ENCODE measurements at places on chromosomes 7 and 10.
A peak's percentile ranks its signal among the peaks of the same experiment; 100 is the strongest.

DNA sequence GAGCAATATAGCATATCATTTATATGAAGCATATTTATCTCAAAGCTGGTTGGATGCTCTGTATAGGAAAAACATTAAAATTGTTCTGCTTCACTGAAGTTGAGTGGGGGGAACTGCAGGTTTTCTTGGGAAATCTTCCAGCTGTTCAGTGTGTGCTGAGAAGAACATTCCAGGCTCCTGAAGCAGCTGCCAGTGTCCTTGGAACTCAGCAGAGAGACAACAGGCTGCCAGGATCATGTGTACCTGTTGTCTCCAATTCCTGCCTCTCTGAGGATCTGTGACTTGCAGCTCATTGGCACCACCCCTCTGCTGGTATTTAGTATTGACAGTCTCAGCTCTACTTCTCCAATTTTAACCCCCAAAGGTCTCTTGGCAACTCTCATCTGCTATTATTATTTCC, 42.3 kb upstream of the PRKG1 start:
- no peak for DNase-seq
- H3K4me3 ChIP-seq: no peak overlapping the region
- H3K36me3 ChIP-seq: no peaks in the 10 kb centered on the region
- peaks cover 17% of the 10 kb centered on the region for H3K4me1 ChIP-seq
- no peak overlapping the region for H3K27ac ChIP-seq
- H3K27me3 ChIP-seq: peaks cover 2% of the 10 kb centered on the region

- no peaks in the 10 kb centered on the region for H3K36me3 ChIP-seq
- no peak overlapping the region for H3K27ac ChIP-seq
Measured at GRCh38 chr7:73864981-73865711, 4.2 kb downstream of the TMEM270 start.

DNA sequence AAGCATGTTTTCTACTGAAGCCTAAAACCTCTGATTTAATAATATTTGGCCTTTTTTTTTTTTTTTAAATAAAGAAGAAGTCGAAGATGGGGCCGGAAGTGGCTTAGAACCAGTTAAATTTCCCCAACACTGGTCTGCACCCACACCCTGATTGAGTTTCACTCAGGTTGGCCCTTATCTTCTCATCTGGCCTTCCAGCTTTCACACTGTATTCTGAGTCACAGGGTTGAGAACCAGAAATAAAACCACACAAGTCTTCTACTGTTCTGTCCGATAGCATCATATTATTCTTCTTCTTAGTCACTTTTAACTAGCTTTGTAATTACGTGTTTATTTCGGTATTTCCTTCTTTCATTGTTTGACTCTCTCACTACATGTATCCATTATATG, 9.9 kb downstream of the ZNF365 start:
- H3K36me3 ChIP-seq: peaks cover 24% of the 10 kb centered on the region
- H3K4me1 ChIP-seq: peaks cover 97% of the 10 kb centered on the region
- H3K4me3 ChIP-seq: peak overlapping the region; percentile 84

DNA sequence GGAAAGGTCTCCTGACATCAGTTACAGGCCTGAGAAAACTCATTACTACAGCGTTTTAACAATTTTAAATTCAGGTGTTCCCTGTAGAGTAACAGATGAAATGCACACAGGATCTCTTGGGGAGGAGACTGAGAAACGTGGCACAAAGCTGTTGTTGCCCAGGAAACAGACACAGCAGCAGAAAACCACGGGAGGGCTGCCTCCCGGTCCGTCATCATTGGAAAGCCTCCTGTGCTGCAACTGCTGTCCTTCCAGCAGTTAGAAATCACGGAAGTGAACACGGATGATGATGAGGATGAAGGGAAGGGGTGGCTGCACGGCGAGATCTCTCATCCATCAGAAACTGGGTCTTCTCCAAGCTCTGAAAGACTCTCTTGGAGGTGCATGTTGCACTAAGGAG, 94.6 kb upstream of the RNF32 start:
- H3K27ac ChIP-seq: no peak overlapping the region
- no peak overlapping the region for H3K4me3 ChIP-seq
- no peak for DNase-seq
- H3K4me1 ChIP-seq: no peaks in the 10 kb centered on the region
- no peaks in the 10 kb centered on the region for H3K27me3 ChIP-seq
- peaks cover 5% of the 10 kb centered on the region for H3K36me3 ChIP-seq

DNA sequence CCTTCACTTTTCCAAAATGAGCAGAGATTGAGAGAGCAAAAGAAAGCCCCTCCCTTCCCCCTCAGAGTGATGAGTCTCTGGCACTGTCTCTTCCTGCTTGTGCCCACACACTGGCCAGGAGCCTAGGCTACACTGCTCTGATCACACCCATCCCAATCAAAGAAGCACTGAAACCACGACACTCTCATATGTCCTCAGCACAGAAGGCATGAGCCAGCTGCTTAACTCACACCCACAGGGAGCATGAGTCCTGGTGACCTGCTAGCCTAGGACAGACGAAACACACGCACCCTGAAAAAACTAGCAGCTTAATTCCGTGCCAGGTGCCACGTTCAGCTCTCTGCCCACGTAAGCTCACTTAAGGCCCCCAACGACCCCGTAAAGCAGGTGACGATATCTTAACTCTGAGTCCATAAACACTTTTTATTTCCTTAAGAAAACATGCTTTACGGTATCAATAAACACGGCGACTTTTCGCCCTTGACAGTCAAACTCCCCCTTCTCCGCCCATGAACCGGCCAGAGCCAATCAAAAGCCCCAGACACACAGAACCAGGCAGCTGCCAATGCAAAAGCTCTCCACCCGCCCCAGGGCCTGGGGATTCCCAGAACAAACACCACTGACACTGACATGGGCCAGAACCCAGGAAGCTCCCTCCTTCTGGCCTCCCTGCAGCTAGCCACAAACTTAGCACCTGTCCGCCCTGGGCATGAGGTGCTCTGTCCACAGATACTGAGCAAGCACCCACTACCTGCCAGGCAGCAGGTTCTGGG, 69.0 kb downstream of the TNRC18 start:
- peak; percentile 6 for DNase-seq
- H3K4me1 ChIP-seq: peaks cover 27% of the 10 kb centered on the region
- H3K4me3 ChIP-seq: peak overlapping the region; percentile 20

GRCh38 chr10:112896722-112897121, 53.3 kb upstream of the TCF7L2 start:
- H3K36me3 ChIP-seq: no peaks in the 10 kb centered on the region
- DNase-seq: peak; percentile 10
- peaks cover 7% of the 10 kb centered on the region for H3K27me3 ChIP-seq
- no peak overlapping the region for H3K4me3 ChIP-seq
- H3K4me1 ChIP-seq: peaks cover 22% of the 10 kb centered on the region

GRCh38 chr7:47453093-47454061, 128.5 kb downstream of the TNS3 start:
- H3K36me3 ChIP-seq: peaks cover 19% of the 10 kb centered on the region
- H3K4me1 ChIP-seq: peaks cover 98% of the 10 kb centered on the region
- H3K27me3 ChIP-seq: peaks cover 2% of the 10 kb centered on the region
- peak overlapping the region; percentile 78 for H3K4me3 ChIP-seq
- DNase-seq: peak; percentile 94

DNA sequence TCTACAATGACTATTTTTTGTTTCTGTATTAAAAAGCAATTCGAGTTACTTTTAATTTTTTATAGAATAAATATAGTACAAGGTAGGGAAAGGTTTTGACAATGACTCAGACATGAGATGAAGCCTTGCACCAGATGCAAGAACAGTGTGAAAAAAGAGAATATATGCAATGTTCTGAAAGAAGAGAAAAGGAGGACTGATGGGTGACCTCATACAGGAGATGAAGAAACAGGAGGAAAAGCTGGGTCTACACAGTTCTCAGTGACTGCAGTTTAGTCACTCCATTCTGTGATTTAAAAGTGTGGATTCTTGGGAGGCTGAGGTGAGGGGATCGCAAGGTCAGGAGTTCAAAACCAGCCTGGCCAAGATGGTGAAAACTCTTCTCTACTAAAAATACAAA, 38.3 kb upstream of the YAE1 start:
- no peak for DNase-seq
- no peaks in the 10 kb centered on the region for H3K36me3 ChIP-seq
- H3K4me1 ChIP-seq: peaks cover 19% of the 10 kb centered on the region
- no peak overlapping the region for H3K4me3 ChIP-seq
- no peak overlapping the region for H3K27ac ChIP-seq
- H3K27me3 ChIP-seq: peaks cover 33% of the 10 kb centered on the region

- no peaks in the 10 kb centered on the region for H3K36me3 ChIP-seq
- H3K4me3 ChIP-seq: no peak overlapping the region
- no peaks in the 10 kb centered on the region for H3K4me1 ChIP-seq
- no peaks in the 10 kb centered on the region for H3K27me3 ChIP-seq
- no peak for DNase-seq
Measured at GRCh38 chr7:108114117-108114841, 15.9 kb downstream of the LAMB4 start.

GRCh38 chr10:60339757-60340156, 49.9 kb downstream of the ANK3 start:
- no peaks in the 10 kb centered on the region for H3K27me3 ChIP-seq
- no peak for DNase-seq
- H3K4me3 ChIP-seq: no peak overlapping the region
- no peaks in the 10 kb centered on the region for H3K36me3 ChIP-seq
- H3K4me1 ChIP-seq: peaks cover 36% of the 10 kb centered on the region

- H3K36me3 ChIP-seq: no peaks in the 10 kb centered on the region
- H3K27ac ChIP-seq: no peak overlapping the region
- no peak for DNase-seq
- H3K4me1 ChIP-seq: peaks cover 21% of the 10 kb centered on the region
- peaks cover 12% of the 10 kb centered on the region for H3K27me3 ChIP-seq
Measured at GRCh38 chr10:96507044-96507443, 6.7 kb downstream of the TLL2 start.

GRCh38 chr10:82660986-82661385, 786.0 kb downstream of the NRG3 start:
- no peaks in the 10 kb centered on the region for H3K36me3 ChIP-seq
- H3K4me3 ChIP-seq: no peak overlapping the region
- no peaks in the 10 kb centered on the region for H3K27me3 ChIP-seq
- H3K4me1 ChIP-seq: no peaks in the 10 kb centered on the region
- no peak overlapping the region for H3K27ac ChIP-seq
- no peak for DNase-seq

Measured in HFFc6 (cell line).